ENCODE measurements at places on chromosomes 5 and 9. TPM values are rescaled to one million over a fixed set of nuclear protein-coding genes. Genes with fewer than 3 reads are reported as not detected.

DNA sequence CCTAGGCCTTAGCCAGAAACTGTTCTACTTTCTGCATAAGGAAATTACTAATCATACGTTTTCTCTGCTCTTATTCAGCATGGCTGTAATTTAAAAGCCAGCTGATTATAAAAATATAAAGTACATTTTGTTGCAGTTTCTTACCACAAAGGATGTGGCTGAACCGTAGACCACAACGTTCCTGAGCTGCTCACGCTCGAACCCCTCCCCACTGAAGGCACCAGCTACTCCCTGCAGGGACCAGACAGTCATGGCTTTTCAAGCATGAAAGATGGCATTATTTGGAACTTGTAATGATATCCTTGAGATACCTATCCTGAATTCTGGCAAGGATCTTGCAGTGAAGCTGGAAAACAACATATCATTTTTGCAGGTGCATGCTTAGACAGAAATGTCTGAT lies 91.8 kb upstream of the DMRT1 start:
- DNase-seq, result no peak

DNA sequence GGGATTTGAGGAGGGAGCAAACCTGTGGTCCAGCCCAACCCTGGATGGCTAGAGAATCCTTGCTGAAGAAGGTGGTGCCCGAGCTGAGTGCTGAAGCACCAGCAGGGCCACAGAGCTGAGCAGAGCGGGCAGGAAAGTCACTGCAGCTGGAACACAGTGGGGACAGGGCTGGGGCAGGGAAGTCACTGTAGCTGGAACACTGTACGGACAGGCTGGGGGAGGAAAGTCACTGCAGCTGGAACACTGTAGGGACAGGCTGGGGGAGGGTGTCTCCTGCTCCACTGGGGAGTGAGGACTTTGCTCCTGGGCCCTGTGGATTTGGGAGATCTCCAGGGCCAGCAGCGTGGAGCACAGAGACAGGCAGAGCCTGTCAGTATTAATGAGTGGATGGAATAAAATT lies 9.0 kb upstream of the SUSD3 start:
- peak; percentile 32 for DNase-seq

CCNI2 gene
- not detected for total RNA-seq

PCDHA7 gene
- 0.88 TPM for total RNA-seq

OTP gene
- not detected for total RNA-seq

GRCh38 chr5:107557051-107557658 lies 113.6 kb downstream of the EFNA5 start:
- no peak for DNase-seq

GRCh38 chr5:11851965-11852716 lies 52.1 kb downstream of the CTNND2 start:
- no peak for DNase-seq

SV2C gene
- 0.11 TPM for total RNA-seq

DNA sequence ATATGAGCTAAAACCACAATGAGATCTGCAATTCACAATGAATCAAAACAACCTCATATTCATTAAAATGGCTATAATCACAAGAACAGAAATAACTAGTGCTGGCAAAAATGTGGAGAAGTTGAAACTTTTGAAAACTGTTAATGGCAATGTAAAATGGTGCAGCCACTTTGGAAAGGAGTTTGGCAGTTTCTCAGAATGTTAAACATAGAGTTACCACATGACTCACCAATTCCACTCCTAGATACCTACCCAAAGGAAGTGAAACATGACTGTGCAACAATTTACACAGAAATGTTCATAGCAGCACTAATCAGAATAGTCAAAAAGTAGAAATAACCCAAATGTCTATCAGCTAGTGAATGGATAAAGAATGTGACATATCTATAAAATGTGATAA lies 862.2 kb downstream of the DTWD2 start:
- DNase-seq, result no peak

All from thyroid gland (tissue), 4 donors.